D341Med (cell line): ENCODE measurements at places on chromosomes 12 and 14.
A peak's percentile ranks its signal among the peaks of the same experiment; 100 is the strongest.

DNA sequence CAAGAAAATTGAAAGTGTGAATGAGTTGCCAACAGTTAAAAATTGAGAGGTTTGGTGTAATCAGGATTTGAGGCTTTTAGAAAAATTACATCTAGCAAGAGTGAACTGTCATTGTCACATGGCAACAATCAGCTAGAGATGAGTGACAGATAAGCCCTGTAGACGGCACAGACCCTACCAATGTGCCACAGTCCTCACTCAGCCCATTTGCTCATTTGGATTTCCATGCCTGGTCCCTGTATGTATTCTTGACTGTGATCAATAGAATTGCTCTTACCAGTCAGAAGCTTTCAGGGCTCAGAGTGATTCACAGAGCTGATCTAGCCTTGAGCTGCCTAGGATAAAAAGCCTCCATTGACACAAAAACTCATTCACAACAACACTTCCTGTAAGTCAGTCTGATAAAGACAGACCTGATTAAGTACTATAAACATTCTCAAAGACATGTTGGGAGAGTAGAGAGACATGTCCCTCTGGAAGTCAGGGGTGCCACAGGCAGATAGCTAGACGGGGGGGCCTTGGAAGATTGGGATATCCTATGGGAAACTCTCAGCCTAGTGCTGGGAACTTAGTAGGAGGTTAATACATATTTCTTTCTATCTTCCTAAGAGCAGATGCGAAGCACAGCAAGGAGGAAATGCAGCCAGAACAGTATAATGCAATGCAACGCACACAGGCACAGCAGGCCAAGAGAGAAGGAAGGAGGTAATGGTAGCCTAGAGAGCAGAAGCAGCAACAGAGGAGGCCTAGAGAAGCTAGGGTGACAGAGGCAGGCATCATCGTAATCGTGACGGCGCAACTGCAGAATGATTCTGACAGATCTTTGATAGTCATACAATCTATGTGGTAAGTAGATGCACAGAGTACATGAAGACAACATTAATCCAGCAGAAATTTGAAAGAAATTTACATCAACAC is 2.0 kb upstream of the PELI2 start:
- DNase-seq, result no peak

DNA sequence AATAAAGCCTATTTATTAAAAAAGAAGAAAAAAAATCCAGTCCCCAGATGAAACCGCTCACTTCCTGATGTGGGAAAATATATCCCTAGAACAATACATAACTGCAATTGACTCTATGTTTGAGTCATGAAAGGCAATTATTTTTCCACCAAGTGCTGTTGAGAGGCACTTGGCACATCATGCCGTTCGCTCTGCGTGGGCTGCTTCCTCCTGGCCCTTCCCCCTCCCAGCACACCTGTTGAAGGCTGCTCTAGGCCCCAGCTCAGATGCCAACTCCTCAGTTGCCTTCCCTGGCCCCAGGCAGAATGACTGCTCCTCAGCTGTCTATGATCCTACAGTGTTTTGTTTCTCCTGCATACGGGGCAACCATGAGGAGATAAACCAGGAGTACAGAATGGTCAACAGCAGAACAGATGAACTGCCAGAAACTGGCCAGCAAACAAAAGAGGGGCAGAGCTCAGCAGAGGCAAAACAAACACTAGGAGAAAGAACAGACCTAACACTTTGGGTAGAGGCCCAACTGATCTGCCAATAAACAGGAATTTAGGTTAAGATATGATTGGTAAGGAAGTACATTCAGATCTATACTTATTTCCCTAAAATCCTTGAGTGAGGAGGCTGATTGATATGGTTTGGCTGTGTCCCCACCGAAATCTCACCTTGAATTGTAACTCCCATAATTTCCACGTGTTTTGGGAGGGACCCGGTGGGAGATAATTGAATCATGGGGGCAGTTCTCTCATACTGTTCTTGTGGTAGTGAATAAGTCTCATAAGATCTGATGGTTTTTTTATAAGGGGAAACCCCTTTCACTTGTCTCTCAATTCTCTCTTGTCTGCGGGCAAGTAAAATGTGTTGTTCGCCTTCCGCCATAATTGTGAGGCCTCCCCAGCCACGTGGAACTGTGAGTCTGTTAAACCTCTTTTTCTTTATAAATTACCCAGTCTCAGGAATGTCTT is 58.6 kb downstream of the SLC38A1 start:
- no peak for DNase-seq

DNA sequence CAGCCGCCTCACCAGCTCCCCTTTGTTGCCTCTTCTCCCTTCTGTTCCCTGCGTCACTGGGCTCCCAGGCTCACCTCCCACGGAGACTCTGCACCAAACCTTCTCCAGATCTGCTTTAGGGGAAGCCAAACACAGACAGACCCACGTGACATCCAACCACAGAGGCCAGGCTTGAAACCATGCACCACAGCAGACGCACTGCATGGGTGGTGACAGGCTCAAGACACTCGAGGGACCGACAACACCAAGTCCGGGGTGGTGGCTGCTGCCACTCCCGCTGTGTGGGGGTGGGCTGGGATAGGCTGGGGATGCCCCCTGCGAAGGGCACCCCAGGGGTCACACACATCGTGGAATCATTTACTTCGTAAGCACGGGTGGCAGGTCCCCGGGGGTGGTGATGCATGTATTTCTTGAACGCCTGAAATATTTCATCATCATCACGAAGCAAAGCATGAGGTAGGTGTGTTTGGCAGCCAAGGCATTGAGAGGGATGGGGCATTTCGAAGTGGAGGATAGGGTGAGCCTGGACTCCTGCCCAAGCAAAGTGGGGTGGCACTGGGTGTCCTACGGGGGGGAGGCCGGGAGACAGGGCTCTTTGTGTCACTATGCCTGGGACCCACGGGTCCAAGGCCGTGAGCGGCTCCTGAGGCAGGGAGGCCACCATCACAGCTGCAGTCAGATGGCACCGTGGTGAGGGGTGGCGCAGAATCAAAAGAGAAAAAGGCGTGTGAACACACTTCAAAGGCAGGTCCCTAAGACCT is 66.8 kb upstream of the RFLNA start:
- DNase-seq, result no peak

DNA sequence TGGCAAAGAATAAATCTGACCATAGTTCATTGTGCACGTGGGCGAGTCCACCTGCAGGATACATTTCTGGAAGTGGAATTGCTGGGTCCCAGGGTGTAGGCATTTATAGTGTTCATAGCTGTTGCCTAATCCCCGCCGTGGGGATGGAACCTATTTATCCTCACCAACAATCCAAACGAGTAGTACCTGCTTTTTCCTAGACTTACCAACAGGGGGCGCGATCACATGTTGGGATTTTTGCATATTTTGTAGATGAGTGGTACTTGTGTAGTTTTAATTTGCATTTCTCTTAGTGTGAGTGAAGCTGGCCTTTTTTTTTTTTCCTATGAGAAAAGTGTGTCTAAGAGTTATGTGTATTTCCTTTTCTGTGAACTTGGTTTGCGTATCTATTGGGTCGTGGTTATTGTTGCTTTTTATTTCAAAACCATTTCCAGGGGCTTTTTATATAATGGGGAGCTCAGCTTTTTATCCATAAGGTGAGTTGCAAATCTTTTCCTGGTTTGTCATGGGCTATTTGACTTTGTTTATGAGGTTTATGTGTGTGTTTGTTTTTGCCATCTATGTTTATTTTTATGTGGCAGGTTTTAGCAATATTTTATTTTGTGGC is 67.2 kb downstream of the CCDC92 start:
- DNase-seq, result peak; percentile 70

DNA sequence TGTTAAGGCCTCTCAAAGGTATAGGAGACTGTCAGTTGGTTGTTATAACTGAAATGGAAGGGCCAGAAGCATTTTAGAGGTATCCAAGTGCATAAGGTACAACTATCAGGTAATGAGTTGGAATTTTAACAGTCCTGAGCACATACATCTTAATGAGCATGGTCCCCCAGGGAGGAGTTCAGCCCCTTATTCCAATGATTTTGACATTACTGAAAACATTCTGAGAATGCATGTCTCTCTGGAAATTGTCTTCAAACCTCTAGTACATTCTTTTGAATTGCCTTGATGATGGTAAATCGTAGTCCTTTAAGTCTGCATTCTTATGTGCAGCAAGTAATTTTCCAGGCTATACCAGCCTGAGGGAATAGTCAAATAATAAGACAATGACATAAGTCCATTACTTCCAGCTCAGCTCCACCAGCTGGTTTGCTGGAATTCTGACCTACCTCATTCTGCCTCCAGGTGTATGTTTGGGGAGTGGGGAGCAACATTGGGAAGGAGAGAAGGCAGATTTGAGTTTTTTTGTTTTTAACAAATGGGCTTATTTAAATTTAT is 239.2 kb downstream of the MSRB3 start:
- no peak for DNase-seq

DNA sequence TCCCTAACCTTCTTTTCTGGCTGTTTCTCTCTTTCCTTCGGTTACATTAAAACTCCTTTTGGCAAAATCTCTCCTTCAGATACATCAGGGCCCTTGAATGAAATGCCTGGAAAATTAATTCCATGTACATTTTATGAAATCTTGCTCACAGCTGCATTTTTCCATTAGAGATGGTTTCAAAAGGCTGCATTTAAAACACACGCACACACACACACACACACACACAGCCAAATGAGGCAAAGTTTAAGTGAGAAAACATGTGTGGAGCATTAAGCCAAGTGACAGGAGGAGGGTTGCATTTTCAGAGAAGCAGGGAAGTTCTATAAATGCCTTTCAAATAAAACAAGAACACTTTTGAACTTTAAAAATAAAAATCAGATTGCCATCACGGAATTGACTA is 216.4 kb downstream of the LRIG3 start:
- no peak for DNase-seq

DNA sequence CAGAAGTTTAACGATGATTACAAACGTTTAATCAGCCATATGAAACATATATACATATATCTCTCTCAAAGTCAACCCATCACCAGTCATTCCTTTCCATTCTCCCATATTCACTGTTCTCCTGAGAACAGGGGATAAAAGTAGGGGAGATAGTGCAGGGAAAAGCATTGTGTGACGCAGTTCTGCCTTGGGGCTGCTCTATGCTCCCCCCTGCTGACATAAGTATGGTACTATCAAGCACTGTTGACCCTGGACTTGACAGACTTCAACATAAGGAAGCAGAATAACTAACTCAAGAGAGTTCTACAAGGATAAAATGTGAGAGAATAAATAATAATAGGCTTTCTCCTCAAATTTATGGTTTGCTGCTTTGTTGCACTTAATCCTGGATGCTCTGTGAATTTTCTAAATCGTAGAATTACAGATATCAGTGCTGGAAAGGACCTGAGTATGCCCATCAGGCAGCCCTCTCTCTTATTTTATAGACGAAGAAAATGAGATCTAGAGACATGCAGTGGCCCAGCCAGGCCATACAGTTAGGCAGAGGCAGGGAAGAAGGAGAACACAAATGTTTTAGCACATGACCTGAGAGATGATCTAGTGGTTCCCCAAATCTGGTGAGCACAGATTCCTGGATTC is 87.2 kb downstream of the SCN8A start:
- DNase-seq, result peak; percentile 79

DNA sequence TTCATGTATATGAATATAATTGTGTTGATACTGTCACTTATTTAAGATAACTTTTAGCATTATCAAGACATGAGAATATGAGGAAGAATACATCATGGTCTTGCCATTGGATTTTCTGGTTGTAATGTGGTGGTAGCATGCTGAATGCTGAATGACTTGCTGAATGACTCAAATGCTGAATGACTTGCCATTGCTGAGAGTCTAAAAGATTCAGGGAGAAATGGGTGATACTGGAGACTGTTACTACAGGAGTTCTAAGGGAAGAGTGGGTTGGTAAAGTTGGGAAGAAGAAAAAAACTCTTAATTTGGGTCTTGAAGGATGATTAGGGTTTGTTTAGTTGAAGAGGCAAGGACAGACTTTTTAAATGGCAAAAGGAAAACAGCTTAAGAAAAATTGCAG is 72.1 kb upstream of the MANSC4 start:
- DNase-seq, result no peak

GRCh38 chr12:130053651-130054069 is 108.6 kb upstream of the FZD10 start:
- no peak for DNase-seq

GRCh38 chr12:57615637-57616036 is 4.4 kb downstream of the ARHGEF25 start:
- no peak for DNase-seq

DNA sequence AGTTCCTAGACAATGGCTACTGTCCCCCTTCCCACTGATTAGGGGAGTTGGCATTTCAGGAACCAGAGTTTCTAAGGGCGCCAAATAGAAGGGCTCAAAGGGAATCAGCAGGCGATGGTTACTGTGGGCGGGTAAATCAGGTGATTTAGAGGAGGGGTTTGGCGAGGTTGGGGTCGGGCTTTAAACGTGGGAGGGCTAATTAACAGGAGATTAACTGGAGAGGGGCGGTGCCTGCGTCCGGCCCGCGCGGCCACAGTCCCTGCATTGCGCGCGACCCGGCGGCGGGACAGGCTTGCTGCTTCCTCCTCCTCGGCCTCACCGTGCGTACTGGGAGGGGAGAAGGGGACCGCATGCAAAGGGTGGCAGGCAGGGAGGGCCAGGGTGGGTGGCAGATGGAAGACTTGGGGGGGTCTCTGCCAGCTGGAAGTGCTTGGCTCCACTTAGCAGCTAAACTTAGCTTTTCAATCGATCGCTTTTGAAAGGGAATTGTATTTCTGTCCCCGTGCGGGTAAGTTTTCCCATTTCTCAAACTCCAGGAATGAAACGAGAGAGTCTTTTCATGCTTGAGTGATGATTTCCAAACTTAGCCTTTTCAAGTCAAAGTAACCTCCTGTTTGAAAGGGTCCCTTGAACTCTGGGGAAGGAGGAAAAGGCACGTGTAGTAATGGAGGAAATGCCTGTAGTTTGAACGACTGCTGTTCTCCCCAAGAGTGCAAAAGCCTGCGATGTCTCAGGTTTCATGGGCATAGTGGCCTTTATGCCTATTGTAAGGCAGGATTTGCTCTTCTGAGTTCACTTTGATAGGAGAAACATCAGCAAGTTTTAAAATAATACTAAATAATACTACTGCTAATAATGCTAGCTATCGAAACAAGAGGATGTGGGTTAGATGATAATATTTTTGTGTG is at the start of gene MGST1:
MGST1 (plus strand) TSS at position 255 of the 908 bp plus-strand sequence. CDS start 6,608 bp downstream, outside the sequence.
- DNase-seq, result peak; percentile 76

- no peak for DNase-seq
Observed at GRCh38 chr12:29023436-29024076, 125.5 kb upstream of the FAR2 start.

- DNase-seq, result no peak
Observed at GRCh38 chr12:113479216-113479589, 7.5 kb upstream of the LHX5 start.

GRCh38 chr14:30108975-30109700 is 181.5 kb upstream of the PRKD1 start:
- no peak for DNase-seq

- no peak for DNase-seq
Observed at GRCh38 chr14:101736071-101736470, 25.4 kb upstream of the PPP2R5C start.

GRCh38 chr12:26359576-26359975 is 164.2 kb downstream of the SSPN start:
- no peak for DNase-seq

- no peak for DNase-seq
Observed at GRCh38 chr12:51450806-51451205, 26.2 kb downstream of the SLC4A8 start.

GRCh38 chr12:129588142-129588541 is 315.7 kb downstream of the TMEM132D start:
- DNase-seq, result no peak
